ENCODE measurements at places on chromosomes 12 and 14.
A peak's percentile ranks its signal among the peaks of the same experiment; 100 is the strongest.

GRCh38 chr12:6263931-6264330 is 46.6 kb upstream of the PLEKHG6 start:
- no peak for DNase-seq

GRCh38 chr14:32014057-32014456 is 63.0 kb upstream of the ARHGAP5 start:
- no peak for DNase-seq

- DNase-seq: no peak
Observed at GRCh38 chr14:99790978-99791376, 2.2 kb upstream of the EML1 start.

GRCh38 chr12:116737774-116738657 is at the start of the genes RNFT2 and SPRING1:
Gene RNFT2, plus strand, starts transcription at chr12:116738315. Its CDS starts 2,183 bp downstream, at chr12:116740498.
Gene SPRING1, minus strand, starts transcription at chr12:116738069. Its CDS starts 169 bp downstream, at chr12:116737900.
- DNase-seq: peak; percentile 98

DNA sequence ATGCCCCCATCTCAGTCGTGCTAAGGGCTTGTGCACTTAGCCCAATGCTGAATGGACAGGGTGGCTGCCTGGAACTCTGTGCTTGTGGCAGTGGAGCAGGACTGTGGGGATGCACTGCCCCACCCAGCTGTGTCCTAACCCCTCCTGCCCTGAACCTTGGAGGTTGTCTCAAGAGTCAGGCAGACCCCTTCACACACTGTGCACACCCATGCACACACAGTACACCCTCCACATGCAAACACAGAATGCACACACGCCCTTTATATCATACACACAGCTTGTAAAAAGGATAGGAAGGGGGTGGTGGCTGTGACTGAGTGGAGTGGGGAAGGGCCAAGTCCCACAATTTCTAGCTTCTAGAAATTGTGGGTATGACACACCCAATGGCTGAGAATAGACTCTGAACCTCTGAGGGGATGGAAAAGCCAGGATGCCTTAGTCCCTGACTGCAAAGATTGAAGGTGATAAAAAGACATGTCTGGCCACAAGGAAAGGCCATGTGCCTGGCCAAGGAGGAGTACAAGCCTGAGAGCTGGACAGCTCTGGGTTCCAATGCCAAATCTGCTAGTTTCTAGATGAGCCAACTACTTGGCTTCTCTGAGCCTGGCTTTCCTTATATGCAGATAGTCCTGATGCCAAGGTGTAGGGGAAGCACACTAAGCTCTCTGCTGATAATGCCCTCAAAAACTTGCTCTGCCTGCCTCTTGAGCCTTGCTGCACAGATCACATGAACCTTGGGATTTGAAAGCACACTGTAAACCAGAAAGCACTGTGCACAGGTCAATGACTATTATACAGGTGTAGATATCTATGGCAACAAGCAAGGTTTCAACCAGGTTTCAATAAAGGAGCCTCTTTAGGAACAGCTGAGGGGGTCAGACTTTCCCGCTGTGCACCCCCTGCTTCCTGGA is 8.4 kb downstream of the KRT8 start:
- no peak for DNase-seq

GRCh38 chr12:2855546-2855945 is 1.3 kb downstream of the TEX52 start:
- no peak for DNase-seq

DNA sequence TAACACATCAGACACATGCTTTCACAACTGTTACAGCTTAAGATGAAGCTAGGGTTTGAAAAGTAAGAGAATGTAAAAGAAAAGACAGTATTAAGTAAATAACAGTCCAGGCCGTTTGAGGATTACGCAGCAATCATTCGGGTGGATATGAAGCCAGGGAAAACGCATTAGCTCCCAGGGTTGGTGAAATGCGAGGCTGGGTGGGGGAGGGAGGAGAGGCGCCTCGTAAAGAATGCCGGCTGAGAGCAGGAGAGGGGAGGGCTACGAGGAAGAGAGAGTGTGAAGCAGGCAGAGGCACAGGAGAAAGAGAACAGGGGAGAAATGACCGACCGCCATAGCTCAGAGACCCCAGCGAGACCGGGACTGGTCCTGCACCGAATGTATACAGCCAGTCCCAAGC is 73.0 kb downstream of the IQSEC3 start:
- DNase-seq: no peak

DNA sequence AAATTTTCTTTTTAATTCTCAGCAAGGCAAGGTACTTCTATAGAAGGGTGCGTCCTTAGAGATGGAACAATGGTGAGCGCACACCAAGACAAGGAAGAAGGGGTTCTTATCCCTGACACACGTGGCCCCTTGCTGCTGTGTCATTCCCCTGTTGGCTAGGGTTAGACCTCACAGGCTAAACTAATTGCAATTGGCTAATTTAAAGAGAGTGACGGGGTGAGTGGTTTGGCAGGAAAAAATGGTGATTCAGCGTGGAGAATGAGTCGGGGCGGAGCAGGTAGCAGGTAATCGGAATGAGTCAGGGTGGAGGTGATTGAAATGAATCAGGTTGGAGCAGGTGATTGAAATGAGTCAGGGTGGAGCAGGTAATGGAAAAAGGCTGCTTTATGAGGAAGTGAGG is 36.3 kb upstream of the HECTD1 start:
- no peak for DNase-seq

DNA sequence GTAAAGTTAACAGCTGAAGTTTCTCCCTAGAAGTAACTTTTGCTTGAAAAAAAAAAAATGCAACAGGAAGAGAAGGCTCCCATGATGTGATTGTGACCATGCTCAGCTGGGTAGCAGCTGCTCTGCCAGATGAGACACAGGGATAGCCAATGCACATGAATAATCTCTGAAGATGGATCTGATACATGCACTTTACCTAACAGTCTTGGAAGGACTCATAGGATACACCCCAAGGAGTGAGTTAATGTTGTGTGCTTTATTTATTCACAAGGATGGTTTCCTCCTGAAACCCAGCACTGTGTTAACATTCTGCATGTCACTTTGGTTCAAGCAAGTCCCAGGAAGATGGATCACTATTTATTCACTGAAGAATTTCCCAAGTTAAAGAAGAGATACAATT is 46.5 kb downstream of the NDUFA12 start:
- no peak for DNase-seq

GRCh38 chr14:26935733-26936132 is 337.9 kb upstream of the NOVA1 start:
- no peak for DNase-seq

DNA sequence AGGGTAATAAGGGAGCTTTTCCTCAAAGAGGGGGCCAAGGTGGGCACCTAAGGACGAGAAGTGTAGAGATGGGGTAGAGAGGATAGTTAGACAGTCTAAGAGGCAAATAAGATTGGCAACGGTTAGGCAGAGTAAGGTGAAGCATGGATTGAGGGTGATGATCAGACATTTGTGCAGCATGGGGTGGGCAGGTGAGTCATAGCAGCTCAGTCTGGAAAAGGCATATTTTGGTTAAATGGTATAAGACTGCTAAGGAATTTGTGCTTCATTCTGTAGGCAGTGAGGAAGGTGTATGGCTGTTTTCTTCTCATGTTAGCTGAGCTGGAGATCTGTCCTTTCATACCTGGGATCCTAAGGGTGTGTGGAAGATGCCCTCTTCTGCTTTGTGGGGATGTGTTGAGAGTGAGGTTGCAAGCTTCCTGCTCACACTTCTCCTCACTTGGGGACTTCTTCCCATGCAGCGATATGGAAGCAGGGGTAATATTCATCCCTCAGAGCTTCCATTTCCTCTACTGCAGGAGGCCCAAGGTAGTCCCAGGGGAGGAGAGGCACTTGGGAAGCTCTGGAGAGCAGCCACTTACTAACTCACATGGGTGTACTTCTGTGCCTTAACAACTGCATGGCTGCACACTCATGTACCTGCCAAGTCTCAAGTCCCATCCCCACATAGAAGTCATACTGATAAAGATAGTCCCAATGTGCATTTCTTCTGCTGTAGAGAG is 28.9 kb downstream of the GSG1 start:
- no peak for DNase-seq

- no peak for DNase-seq
Observed at GRCh38 chr14:50037852-50038251, 78.5 kb downstream of the VCPKMT start.

DNA sequence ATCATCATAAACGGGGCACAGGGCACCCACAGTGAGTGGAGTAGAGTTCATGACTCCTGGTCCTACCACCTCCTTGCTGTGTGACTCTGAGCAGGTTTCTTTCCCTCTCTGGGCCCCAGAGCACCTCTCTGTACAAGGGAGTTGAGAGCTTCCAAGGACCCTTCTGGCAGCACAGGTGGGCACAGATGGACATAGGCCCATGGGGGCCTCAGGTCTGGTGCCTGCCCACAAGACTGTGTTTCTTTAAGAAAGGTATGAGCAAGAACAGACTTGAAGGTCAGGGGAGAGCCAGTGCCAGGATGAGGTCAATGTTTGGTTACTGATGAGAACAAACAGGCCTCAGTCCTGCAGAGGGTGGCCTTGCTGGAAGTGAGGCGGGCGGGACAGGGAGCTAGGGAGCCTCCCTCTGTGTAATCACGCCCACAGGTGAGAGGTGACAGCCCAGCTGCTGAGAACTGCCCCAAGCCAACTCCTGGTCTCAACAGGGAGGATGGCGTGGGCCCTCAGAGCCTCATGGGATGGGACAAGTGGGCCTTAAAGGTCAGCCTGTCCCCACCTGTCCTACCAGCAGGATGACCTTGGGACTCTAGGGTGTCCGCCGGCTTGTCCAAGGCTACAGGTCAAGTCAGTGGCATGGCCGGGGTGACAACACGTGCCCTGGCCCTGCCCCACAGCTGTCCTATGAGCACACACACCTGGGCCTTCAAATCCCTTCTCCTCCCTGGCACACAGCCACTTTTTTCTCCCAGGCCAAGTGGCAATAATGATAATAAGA is 49.1 kb downstream of the CCDC85C start:
- no peak for DNase-seq

DNA sequence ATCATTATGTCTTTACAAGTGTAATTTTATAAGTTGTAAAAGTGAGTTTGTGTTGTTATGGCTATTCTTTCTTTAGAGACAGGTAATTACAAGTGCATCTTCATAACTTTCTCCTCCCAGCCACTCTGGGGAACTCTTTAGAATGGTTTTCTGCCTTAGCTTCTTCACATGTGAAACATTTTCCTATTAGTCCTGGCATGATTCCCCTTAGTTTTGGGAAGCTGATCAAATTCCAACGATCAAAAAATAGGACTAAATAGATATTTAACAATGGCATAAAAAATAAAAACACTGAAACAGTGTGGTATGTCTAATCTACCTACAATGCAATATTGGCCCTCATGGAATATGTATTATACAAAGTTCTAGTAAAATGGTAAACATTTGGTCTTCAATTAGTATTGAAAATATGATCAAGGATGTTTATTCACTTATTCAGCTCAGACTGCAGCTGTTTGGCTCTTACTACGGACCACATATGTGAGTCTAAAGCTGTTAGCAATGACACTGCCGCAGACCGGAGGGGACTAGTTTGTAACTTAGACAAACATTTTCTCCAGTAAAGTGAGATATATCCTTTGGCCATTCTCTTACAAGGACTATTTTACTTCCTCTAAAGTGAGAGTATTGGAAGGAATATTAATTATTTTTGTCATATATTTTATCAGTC is 890.8 kb upstream of the USP15 start:
- DNase-seq: no peak

DNA sequence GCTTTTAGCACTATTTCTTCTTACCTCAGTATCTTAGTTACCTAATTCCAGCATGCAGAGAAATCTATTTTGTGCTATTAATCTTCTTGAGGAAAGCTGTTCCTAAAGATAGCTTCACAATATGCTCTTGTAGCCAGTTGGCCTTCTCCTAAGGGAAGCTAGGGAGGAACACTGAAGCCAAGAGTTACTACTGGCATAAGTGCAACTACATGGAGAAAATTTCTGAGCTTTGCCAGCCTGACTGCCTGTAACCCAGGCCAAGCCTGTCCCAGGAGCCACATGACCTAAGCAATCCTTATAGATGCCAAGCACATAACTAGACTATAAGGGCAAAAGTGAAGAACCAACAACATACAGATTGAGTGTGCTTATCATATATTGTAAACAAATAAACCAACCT is 890.2 kb downstream of the FLRT2 start:
- DNase-seq: no peak

- peak; percentile 27 for DNase-seq
Observed at GRCh38 chr12:111826316-111826715, 15.7 kb upstream of the MAPKAPK5 start.
